AG09319 (cell line): ENCODE measurements at places on chromosomes 5 and 9.

GRCh38 chr9:29449306-29449705, 1876.0 kb upstream of the C9orf72 start:
- DNase-seq = no peak

DNA sequence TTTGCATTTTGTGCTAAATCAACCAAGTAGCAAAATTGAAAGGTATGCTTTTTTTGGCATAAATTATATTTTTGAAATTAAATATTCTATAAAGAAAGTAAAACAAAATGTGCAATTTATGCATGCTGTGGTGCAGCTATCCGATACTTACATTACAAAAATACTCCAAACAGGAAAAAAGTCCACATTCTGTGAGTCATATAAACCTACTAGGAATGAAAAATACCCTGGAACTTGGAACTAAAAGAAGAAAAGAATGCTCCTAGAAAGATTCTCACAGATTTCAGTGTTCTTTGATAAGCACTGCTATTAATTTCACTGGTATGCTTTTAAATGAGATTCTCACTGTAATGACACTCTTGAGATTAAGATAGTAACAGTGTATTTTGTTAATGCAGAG, 92.6 kb downstream of the OSMR start:
- no peak for DNase-seq

- no peak for DNase-seq
These were observed 34.4 kb downstream of the RAB3C start for GRCh38 chr5:58617241-58617640.

- DNase-seq = no peak
These were observed 23.5 kb upstream of the SNX2 start for GRCh38 chr5:122751293-122751782.

DNA sequence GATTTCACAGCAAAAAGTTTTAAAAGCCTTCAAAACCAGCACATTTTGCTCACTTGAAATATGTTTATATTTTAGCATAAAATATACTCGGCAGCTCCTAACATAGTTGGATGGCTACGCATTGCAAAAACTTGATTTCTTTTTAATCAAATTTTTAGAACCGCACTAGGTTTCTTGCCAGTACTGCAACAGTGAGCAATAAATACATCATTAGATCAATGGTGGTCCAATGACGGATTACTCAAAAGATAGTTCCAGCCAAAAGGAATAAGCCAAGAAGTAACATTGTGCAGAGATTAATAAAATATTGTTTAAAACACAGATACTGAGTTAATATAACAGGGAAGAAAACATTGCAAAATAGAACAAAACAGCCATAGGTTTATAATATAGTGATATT, 5.5 kb downstream of the MARCHF3 start:
- DNase-seq = no peak

- DNase-seq = no peak
These were observed 221.4 kb downstream of the NR3C1 start for GRCh38 chr5:143182106-143182505.

- peak; percentile 61 for DNase-seq
These were observed 41.2 kb downstream of the SLC22A5 start for GRCh38 chr5:132410451-132411303.

GRCh38 chr9:108069991-108070390, 580.4 kb upstream of the KLF4 start:
- no peak for DNase-seq

DNA sequence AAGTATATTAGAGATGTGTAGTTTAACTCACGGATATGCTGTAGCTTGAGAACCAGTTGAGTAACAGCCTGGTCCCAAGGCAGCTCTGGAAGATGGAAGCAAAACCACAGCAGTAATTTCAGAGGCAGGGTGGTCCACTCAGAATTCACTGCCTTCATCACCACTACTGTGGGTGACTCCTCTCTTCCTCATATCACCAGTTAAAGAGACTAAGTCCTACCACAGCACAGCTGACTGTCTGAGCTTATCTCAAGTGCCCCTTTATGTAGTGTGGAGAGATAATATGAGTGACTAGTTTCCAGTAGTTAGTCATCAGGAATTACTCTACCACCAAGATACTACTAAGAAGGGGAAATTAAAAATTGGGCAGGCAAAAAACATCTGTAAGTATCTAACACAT, 1571.2 kb upstream of the C9orf72 start:
- DNase-seq = no peak

DNA sequence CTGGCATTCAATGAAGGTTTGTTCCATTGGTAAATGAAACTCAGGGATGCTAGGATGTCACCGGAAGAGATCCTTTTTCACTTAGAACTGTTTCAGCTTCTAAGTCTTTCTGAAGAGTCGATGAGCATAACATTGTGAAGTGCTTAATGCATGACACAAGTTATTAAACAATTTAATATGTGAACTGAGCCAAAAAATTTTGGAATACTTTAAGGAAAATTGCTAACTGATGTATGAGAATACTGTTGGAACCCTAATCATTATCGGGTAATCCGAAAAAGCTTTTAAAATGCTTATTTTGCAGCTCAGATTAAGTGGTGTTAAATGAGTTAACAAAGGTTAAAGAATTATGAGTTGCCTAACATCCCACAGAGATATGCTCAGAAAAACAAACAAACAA, 34.9 kb downstream of the DMRT2 start:
- no peak for DNase-seq

DNA sequence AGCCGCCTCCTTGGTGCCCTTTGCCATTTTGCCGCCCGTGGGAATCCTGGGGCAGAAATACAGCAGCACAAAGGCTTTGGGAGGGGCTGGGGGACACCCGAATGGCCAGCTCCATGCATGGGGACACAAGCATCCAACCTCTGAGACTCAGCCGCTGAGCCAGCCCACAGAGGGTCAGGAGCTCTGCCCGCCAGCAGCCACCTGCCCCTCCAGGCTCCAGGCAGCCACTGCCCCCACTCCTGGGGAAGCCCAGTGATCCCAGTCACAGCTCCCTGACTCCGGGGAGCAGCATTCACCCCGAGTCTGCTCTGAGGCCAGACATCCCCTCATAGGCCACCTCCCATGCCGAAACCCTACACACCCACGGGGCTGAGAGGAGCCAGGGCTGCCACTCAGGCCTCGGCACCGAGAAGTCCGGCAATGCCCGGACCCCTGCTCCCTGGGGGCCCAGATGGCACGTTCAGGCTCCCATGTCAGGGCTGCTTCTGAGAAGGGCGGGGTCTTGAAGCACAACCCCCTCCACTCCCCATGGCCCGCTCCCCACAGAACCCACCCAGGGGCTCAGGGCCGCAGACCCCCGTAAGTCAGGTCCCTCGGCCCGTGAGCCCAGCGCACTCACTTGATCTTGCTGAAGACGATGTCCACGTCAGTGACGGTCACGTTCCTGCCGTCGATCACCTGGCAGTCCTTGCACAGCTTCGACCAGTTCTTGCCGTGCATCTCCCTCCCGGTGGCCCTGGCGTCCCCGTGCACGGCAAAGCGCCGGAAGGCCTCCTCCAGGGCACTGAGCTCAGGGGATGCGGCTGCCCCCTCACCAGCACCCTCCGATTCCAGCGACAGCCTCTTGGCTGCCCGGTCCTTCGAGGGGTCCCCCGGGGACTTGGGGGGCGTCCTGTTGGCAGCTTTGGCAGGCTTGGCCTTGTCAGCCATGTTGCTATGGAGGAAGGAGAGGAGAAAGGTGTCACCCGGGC, 15.7 kb downstream of the TPPP start:
- no peak for DNase-seq

GRCh38 chr5:134398609-134399155, 13.0 kb downstream of the CDKN2AIPNL start:
- no peak for DNase-seq

- no peak for DNase-seq
These were observed 27.3 kb upstream of the CTNNA1 start for GRCh38 chr5:138725818-138726416.

- DNase-seq = no peak
These were observed 175.8 kb downstream of the CACNA1B start for GRCh38 chr9:138053321-138053868.
